ENCODE measurements at places on chromosomes 5 and 9. TPM values are rescaled to one million over a fixed set of nuclear protein-coding genes. Genes with fewer than 3 reads are reported as not detected.

CCIN gene
- polyA plus RNA-seq: 0.73 TPM

NKD2 gene
- polyA plus RNA-seq: not detected

PCDHGA12 gene
- 7.9 TPM for polyA plus RNA-seq

TMEM215 gene
- not detected for polyA plus RNA-seq

PCDHA1 gene
- 0.05 TPM for polyA plus RNA-seq

FUBP3 gene
- 50.1 TPM for polyA plus RNA-seq

LPAR1 gene
- polyA plus RNA-seq: 171 TPM

CTXN3 gene
- not detected for polyA plus RNA-seq

PCDHGA2 gene
- polyA plus RNA-seq: 3.6 TPM

ALDOB gene
- not detected for polyA plus RNA-seq

SPEF2 gene
- polyA plus RNA-seq: 1.2 TPM

NOL8 gene
- polyA plus RNA-seq: 7.4 TPM

PTGES gene
- 6.3 TPM for polyA plus RNA-seq

EPB41L4A gene
- not detected for polyA plus RNA-seq

NR5A1 gene
- not detected for polyA plus RNA-seq

COL5A1 gene
- 154 TPM for polyA plus RNA-seq

FBP2 gene
- polyA plus RNA-seq: not detected

SPATA31D4 gene
- not detected for polyA plus RNA-seq

SLF1 gene
- 1.7 TPM for polyA plus RNA-seq

ENHO gene
- polyA plus RNA-seq: not detected

ORM2 gene
- not detected for polyA plus RNA-seq

IQGAP2 gene
- 0.36 TPM for polyA plus RNA-seq

AGXT2 gene
- not detected for polyA plus RNA-seq

IFNA13 gene
- not detected for polyA plus RNA-seq

TLR4 gene
- not detected for polyA plus RNA-seq

Data from IMR-90 (cell line).